ENCODE measurements at places on chromosomes 12 and 14. TPM values are rescaled to one million over a fixed set of nuclear protein-coding genes. Genes with fewer than 3 reads are reported as not detected.

The ALDH2 gene
- 152 TPM for total RNA-seq

The TAS2R13 gene
- total RNA-seq = 2.5 TPM

The NGB gene
- total RNA-seq = not detected

The SLCO1A2 gene
- not detected for total RNA-seq

The ARMH4 gene
- not detected for total RNA-seq

The MYO1H gene
- not detected for total RNA-seq

The OR4N2 gene
- total RNA-seq = not detected

The SERPINA12 gene
- total RNA-seq = not detected

The KRT82 gene
- not detected for total RNA-seq

The OTOGL gene
- 0.05 TPM for total RNA-seq

The RPGRIP1 gene
- not detected for total RNA-seq
